IPS DF 6.9 (cell line): ENCODE measurements at places on chromosomes 2 and 18.

- H3K4me1 ChIP-seq, result no peaks in the 10 kb centered on the region
- no peak for DNase-seq
- H3K27ac ChIP-seq, result no peak overlapping the region
- H3K36me3 ChIP-seq, result no peaks in the 10 kb centered on the region
- H3K4me3 ChIP-seq, result no peak overlapping the region
Observed at GRCh38 chr2:14285812-14286211, 346.7 kb upstream of the LRATD1 start.

DNA sequence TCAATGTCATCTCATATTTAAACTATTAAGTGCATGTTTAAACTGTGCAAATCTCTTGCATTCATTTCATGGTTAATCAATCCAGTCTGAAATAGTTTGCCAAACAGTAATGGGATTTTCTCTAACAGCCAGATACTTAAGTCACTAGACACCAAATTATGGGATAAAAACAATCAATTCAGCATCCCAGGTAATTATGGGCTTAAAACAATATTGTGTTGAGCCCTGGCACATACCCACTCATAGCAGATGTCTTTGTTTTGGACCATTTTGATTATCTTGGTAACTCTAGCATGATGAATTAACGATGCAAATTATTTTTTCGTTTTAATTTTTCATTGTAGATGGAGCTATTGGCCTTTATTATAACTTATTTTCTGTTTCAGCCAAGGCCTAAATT lies 118.5 kb upstream of the CD302 start:
- H3K27ac ChIP-seq, result no peak overlapping the region
- no peaks in the 10 kb centered on the region for H3K36me3 ChIP-seq
- no peak overlapping the region for H3K4me3 ChIP-seq
- no peaks in the 10 kb centered on the region for H3K4me1 ChIP-seq
- H3K27me3 ChIP-seq, result no peaks in the 10 kb centered on the region

DNA sequence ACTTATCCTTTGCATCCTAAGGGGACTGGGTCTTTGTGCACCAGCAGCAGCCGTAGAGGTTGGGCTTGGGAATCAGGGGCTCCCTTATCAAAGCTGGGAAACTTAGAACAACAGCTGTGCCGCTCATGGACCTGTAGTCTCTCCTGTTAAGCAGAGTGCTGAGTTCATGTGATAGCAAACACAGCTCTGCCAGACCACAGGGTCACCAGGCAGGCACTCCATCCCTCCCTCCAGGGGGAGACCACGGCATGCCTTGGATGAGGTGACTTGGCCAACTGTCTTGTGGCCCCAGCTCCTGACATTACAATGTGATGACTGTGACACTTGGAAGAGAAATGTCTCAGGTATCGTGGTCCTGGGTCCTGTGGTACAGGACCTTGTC lies 60.0 kb downstream of the DGKD start:
- DNase-seq, result no peak
- no peaks in the 10 kb centered on the region for H3K36me3 ChIP-seq
- no peak overlapping the region for H3K27ac ChIP-seq
- no peaks in the 10 kb centered on the region for H3K4me1 ChIP-seq
- no peaks in the 10 kb centered on the region for H3K27me3 ChIP-seq

DNA sequence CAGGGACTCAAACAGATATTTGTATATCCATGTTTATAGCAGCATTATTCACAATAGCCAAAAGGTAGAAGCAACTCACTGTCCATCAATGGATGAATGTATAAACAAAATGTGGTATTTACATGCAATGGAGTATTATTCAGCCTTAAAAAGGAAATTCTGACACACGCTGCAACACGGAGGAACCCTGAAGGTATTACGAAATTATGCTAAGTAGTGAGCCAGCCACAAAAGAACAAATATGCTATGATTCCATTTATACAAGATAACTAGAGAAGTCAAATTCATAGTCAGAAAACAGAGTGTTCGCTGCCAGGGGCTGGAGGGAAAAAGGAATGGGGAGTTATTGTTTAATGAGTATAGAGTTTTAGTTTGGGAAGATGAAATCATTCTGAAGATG lies 61.0 kb upstream of the CDKL4 start:
- H3K27ac ChIP-seq, result no peak overlapping the region
- no peak overlapping the region for H3K4me3 ChIP-seq
- no peaks in the 10 kb centered on the region for H3K27me3 ChIP-seq
- DNase-seq, result no peak
- no peaks in the 10 kb centered on the region for H3K4me1 ChIP-seq

DNA sequence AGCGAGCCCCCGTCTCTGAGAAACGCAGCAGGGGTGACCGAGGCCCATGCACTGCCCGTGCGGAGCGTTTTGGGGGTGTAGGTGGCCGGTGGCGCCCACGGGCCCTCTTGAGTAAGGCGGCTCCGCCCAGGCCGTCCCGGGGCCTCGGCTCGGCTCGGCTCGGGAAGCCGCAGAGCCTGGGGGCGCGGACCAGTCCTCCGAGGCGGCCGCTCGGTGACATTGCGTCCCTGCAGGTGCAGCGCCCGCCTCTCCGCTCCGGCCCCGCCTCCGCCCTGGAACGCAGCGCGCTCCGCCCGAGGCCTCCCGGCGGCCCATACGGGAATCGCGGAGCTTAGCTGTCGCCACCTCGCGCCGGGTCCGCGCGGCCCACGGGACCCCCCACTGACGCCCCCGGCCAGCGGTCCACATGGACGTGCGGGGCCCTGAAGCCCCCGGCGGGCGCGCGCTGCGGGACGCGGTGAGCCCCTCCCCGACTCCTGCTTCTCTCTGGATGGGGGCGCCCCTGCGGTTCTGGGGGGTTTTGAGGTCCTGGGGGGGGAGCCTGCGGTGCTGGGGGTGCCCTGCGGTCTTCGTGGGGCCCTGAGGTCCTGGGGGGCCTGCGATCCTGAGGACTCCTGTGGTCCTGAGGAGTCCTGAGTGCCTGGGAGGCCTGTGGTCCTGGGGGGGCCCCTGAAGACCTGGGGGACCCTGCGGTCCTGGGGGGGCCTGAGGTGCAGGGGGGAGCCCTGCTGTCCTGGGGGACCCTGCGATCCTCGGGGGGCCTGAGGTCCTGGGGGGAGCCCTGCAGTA lies at the start of gene HSBP1L1:
HSBP1L1 (plus strand) TSS at position 314 of the 789 bp plus-strand sequence; CDS start at position 407, 93 bp downstream.
- no peaks in the 10 kb centered on the region for H3K36me3 ChIP-seq
- peaks cover 32% of the 10 kb centered on the region; the same call in 1 of the 2 replicates for H3K27me3 ChIP-seq
- H3K4me1 ChIP-seq, result peaks cover 7% of the 10 kb centered on the region
- no peak for DNase-seq
- no peak within 1 kb of the TSS for H3K27ac ChIP-seq
- H3K4me3 ChIP-seq, result peak within 1 kb of the TSS; percentile 12; the same call in 1 of the 2 replicates

DNA sequence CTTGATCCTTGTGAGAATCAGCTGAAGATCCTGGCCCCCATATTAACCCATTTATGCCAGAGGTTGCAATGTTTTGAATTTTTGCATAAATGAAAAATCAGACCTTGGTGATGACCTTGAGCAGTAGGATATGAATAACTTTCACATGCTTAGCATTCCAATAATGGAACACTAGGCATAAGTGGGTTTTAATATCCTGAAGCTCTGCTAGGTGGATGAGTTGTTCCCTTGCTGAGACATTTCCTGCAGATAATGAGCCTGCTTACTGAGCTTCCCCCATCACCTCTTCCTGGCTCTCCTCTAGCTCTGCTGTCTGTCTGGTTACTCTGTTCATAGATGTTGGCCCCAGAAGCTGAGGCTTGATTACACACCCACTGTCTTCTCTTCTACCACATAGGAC lies 25.5 kb upstream of the SEC11C start:
- H3K36me3 ChIP-seq, result no peaks in the 10 kb centered on the region
- no peaks in the 10 kb centered on the region for H3K27me3 ChIP-seq
- H3K4me1 ChIP-seq, result no peaks in the 10 kb centered on the region
- DNase-seq, result no peak
- no peak overlapping the region for H3K27ac ChIP-seq

GRCh38 chr2:164960159-164960558 lies 4.8 kb upstream of the SLC38A11 start:
- no peak overlapping the region for H3K4me3 ChIP-seq
- no peaks in the 10 kb centered on the region for H3K27me3 ChIP-seq
- H3K27ac ChIP-seq, result no peak overlapping the region
- no peak for DNase-seq

GRCh38 chr2:230602562-230603230 lies 109.9 kb upstream of the CAB39 start:
- H3K27me3 ChIP-seq, result no peaks in the 10 kb centered on the region
- no peak overlapping the region for H3K4me3 ChIP-seq
- H3K36me3 ChIP-seq, result no peaks in the 10 kb centered on the region
- H3K27ac ChIP-seq, result no peak overlapping the region

- H3K4me1 ChIP-seq, result peaks cover 5% of the 10 kb centered on the region; the same call in 1 of the 2 replicates
- no peaks in the 10 kb centered on the region for H3K27me3 ChIP-seq
- H3K4me3 ChIP-seq, result no peak overlapping the region
- H3K36me3 ChIP-seq, result no peaks in the 10 kb centered on the region
Observed at GRCh38 chr2:206798000-206798399, 32.6 kb downstream of the FASTKD2 start.

GRCh38 chr2:224513991-224514390 lies 71.2 kb downstream of the CUL3 start:
- H3K36me3 ChIP-seq, result no peaks in the 10 kb centered on the region
- no peaks in the 10 kb centered on the region for H3K27me3 ChIP-seq
- DNase-seq, result no peak
- H3K4me3 ChIP-seq, result no peak overlapping the region
- H3K27ac ChIP-seq, result no peak overlapping the region

- DNase-seq, result peak; percentile 25
- no peak within 1 kb of the TSS for H3K27ac ChIP-seq
- H3K36me3 ChIP-seq, result no peaks in the 10 kb centered on the region
- H3K27me3 ChIP-seq, result peaks cover 7% of the 10 kb centered on the region
- H3K4me1 ChIP-seq, result no peaks in the 10 kb centered on the region
- peak within 1 kb of the TSS; percentile 65 for H3K4me3 ChIP-seq
Observed at GRCh38 chr2:179861416-179862067, at the start of gene ZNF385B. Gene ZNF385B, minus strand, starts transcription at chr2:179861612.

DNA sequence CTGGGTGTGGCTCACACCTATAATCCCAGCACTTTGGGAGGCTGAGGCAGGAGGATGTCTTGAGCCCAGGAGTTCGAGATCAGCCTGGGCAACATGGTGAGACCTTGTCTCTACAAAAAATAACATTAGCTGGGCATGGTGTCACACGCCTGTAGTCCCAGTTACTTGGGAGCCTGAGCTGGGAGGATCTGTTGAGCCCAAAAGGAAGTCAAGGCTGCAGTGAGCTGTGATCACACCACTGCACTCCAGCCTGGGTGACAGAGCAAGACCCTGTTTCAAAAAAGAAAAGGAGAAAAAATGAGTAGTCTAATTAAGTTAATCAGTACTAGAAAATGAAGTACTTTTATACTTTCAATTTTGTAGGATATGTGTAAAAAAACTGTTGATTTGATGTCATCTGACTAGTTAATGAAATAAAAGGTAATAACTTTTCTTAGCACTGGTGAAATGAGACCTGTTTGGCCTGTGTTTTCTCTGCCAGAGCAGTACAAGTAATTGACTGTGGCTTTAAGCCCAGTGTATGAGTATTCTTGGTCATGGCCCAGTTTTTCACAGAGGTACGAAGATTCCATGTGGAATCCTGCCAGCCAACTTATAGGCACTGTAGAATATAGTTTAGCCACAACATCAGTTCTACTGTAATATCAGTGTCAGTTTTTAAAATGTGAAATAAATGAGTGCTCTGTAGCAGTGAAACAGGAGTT lies 35.8 kb downstream of the MFSD6 start:
- no peak for DNase-seq
- no peaks in the 10 kb centered on the region for H3K36me3 ChIP-seq
- H3K4me1 ChIP-seq, result no peaks in the 10 kb centered on the region
- no peak overlapping the region for H3K27ac ChIP-seq
- no peak overlapping the region for H3K4me3 ChIP-seq
- H3K27me3 ChIP-seq, result no peaks in the 10 kb centered on the region

DNA sequence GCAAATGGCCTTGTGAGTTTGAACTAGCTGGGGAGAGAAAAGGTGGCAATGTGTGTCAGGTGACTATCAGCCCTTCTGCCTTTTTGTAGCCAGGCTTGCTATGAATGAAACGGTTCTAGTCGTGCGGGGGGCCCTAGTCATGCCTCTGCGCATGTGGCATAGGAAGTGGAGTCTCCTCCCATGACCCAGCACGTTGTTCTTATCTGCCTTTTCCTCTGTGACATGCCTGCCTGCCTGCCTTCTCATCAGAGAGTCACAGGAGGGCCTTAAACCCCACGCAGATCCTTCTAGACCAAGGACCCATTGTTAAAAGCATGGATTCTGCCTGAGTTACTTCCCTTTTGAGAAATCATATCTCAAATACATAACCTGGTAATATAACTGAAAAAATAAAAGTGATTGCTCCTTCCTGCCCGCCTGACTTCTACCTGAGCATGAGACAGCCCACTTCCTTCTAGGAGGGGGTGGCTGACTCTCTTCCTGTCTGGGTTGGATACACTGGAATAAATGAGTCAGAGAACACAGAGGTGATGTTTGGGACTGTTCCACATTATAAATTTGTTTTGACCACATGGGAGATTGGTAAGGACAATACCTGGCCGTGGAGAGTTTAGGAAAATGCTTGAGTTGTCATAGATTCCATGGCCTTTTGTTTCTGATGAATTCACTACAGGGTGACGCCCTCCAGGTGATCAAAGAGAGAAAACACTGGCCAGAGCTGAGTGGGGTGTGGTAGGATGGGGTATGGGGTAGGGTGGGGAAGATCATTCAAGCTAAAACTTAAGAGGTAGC lies 49.8 kb downstream of the FBLN7 start:
- no peaks in the 10 kb centered on the region for H3K4me1 ChIP-seq
- DNase-seq, result no peak
- H3K4me3 ChIP-seq, result no peak overlapping the region
- H3K27ac ChIP-seq, result no peak overlapping the region
- H3K27me3 ChIP-seq, result no peaks in the 10 kb centered on the region

DNA sequence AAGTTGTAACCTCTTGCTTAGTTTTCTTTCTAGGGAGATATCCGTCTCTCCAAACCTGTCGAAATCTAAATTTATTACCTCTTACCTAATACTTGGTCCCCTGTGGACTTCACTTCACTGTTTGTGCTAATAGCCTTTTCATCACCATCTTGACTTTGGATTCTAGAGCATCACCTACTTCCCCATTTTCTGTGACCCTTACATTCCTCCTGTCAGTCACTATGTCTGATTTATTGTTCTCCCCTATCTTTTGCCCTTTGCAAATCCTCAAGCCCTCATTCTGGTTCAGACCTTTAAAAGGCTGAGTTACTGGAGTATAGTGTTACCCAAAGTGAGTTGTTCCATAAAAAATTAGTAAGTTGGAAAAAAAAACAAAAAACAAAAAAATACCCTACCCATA lies 7.5 kb downstream of the MYO1B start:
- H3K36me3 ChIP-seq, result no peaks in the 10 kb centered on the region
- no peak for DNase-seq
- H3K4me3 ChIP-seq, result no peak overlapping the region
- H3K27ac ChIP-seq, result no peak overlapping the region
- H3K4me1 ChIP-seq, result peaks cover 12% of the 10 kb centered on the region
- H3K27me3 ChIP-seq, result no peaks in the 10 kb centered on the region

DNA sequence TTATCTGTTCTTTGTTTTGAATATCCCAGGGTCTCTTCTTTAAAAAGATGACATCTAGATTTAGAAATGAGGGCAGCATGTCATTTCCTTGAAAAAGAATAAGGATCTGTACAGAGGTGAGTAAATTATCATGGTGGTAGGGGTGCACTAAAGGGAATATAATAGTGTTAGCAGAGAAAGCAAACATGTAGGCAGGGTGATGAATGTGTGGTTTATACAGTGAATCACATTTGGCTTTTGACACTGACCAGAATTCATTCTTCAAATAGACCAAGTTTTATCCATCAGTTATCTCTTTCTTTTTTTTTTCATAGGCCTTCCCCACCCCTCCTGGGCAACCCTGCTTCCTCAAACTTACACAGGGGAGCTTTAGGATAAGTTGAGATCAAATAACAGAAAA lies 184.5 kb upstream of the LRP1B start:
- H3K27me3 ChIP-seq, result no peaks in the 10 kb centered on the region
- DNase-seq, result no peak
